ENCODE measurements at places on chromosomes 5 and 9. TPM values are rescaled to one million over a fixed set of nuclear protein-coding genes. Genes with fewer than 3 reads are reported as not detected.

Gene MARCHF11
- not detected for polyA plus RNA-seq

Gene HSPA4
- 32.8 TPM for polyA plus RNA-seq

Gene PDE6A
- not detected for polyA plus RNA-seq

Gene CDH10
- not detected for polyA plus RNA-seq

Gene SLC36A3
- not detected for polyA plus RNA-seq

Gene KIF4B
- not detected for polyA plus RNA-seq

Measured in CD4-positive, CD25-positive, alpha-beta regulatory T cell (primary cell).